ENCODE measurements at places on chromosomes 2 and 18.

DNA sequence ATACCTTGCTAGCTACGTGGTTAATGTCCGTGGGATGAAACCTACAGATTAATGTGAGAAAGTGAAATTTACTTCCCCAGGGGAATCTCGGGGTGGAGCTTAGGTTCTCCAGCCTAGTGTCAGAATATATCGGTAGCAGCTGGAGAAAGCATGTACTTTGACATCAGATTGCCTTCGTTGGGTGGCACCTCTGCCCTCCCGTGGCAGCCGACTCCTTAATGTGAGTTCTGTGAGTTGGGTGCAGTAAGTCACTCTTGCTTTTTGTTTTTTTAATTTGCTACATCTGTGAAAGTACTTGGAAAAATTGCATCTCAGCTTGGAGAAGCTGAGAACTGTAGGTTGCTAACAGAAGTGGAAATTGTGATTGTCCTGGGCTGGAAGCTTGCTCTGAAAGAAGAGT lies 3.6 kb downstream of the KLF11 start:
- DNase-seq = no peak

DNA sequence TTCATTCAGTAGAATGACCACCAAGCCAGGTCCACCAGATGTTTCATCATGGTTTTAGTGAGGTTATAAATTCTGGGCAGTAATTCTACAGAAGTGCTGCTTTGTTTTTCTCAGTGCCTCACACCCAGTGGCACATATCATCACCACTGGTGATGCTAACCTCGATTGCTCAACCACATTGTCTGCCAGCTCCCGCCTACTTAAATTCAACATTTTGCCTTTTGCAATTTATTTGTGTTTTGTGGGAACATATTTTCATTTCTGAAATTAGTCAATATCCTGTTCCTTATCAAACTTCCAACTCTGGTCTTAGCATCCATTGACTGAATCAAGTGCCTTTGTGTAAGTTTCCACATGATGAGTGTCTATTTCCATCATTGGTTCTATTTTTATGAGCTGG lies 62.3 kb upstream of the TMEM178A start:
- no peak for DNase-seq

DNA sequence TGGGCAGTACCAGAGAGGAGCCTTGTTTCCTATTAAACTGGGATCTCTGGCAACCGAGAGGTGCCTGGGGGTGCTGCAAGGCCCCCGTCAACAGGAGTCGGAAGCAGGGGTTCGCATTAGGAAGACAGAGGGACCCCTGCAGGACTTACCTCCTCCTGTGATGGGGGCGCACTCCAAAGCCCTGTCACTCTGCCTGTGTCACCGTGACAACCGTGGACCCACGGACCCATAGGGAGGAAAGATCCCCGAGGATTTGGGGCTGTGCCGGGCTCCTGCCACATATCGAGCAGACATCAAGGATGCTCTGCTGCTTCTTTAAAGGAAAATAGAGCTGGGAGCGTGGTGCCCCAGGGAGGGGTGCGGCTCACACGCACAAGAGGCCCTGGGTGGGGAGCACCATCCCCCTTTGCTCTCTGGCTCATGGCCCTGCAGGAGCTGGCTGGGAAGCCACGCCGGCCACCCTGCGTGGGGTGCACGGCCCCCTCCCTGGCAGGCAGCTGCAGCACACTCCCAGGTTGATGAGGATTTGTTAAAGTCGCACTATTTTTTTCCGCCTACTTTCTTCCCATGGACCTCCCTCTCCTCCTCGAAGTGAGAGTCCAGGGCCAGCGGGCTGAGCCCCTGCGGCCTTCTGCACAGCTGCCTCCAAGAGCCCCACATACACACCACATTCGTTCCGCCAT lies 167.5 kb downstream of the TWIST2 start:
- no peak for DNase-seq

GRCh38 chr2:141035846-141036420 lies 1094.9 kb downstream of the LRP1B start:
- DNase-seq = no peak

DNA sequence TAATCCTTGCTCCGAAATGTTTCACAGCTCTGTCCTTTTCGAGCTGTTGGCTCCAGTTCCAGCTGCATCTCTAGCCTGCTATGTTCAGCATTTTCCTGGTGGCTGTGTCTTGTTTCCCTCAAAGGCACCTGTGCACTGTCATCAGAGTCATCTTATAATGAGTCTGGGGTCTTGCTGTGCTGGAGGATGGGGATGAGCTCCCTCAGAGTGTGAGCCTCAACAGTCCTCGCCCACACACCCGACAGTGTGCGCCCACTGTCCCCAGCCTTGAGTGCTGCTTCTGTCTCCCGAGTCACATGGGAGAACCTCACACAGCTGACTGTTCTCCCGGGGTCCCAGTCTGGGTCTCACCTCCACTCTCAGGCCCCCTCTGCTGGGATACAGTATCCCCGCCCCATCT lies 25.4 kb downstream of the SPP2 start:
- DNase-seq = no peak

DNA sequence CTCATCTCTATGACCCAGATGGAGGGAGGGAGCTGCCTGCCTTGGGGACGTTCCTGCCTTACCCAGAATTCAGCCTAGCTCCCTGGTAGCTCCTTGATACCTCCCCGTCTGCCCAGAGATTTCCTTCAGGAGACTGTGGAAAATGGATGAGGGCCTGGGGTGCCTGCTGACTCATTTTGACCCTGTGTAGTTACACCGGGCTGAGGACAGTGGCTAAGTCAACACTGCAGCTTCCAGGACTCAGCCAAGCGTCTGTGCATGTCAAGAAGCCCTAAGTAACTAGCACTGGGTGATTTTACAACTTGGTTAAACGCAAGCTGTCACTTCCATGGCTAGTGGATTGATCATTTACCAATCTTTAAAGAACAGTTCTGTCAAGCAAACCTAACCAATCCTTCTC lies 23.3 kb upstream of the EPAS1 start:
- DNase-seq = no peak

DNA sequence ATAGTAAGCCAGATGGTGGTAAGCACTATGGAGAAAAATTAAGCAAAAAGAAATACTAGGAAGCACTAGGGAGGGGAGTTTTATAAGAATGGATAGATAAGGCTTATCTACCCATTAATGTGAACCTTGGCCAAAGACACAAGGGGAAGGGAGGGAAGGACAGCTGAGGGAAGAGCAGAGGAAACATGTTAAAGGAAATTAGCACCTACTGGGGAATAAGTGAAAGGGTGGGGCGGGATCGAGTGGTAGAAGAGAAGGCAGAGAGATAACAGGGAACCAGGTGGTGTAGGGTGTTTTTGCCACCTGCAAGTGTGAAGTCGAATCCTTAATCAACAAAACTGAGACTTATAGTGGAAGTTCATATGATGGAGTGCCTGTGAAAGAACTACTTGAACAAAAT lies 1.7 kb downstream of the UNC80 start:
- no peak for DNase-seq

DNA sequence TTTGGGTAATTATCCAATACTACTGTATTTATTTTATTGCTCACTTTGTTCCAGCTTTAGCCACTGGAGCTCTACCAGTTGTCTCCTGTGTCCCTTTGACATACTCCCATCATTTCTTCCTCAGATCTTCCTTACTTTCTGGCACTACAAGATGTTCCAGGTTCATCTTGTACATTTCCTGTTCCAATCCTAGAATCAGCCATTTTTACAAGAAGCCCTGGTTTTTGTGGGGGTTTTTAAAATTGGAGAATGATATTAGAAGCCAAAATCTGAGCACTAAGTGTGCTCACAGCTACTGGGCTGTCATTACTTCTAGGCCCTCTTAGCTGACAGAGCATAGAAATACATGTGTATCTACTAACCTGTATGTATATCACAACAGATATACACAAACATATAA lies 164.3 kb downstream of the ZFP36L2 start:
- no peak for DNase-seq

GRCh38 chr2:45983213-45983612 lies 314.0 kb upstream of the EPAS1 start:
- no peak for DNase-seq

DNA sequence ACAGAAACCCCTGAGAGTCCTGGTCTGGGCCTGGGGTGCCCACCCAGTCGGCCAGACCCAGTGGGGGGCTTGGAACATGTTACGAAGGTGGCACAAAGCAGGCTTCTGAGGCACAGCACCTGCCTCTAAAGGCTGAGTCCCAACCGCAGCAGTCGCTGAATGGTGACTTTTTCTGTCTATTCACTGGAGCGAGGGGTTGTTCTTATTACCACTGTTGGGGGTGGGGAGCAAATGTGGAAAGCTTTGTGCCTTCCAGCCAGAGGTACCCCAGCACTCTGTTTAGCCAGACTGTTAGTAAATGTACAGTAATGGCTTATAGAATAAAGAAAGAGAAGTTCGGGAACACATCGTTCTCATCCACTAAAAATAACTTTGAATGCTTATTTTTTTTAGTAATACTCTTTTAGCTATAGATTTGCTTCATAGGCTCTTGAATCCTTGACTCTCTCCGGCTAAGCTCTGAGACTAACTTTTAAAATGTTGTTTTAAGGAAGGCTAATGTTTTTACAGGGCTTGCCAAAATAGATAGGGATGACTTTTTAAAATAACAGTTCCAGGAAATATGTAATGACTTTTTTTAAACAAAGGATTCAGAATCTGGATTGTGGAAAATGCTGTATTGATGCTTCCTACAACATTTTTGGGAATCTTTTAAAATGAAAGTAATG lies 23.4 kb upstream of the PTPN2 start:
- no peak for DNase-seq

All from GM13976 (cell line).